ENCODE measurements at places on chromosomes 2 and 18.

DNA sequence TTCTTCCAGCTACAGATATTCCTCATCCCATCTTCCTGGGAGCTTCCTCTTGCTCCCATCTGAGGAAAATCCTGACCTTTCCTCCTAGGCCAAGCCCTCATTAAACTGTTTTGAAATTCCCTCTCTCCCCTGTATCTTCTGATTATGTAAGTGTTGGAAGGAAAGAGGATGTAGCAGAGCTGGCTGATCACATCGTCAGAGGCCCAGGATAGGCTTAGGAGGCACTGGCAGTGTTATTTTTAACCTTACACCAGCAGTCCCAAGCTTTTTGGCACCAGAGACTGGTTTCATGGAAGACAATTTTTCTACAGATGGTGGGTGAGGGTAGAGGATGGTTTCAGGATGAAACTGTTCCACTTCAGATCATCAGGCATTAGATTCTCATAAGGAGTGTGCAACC is 630.4 kb downstream of the EPHA4 start:
- no peak for DNase-seq

- no peak for DNase-seq
Measured at GRCh38 chr2:165810418-165810817, 16.4 kb upstream of the GALNT3 start.

GRCh38 chr2:28429636-28430376 is 37.1 kb downstream of the FOSL2 start:
- no peak for DNase-seq

GRCh38 chr2:139007130-139007529 is 226.9 kb upstream of the NXPH2 start:
- DNase-seq = no peak

- no peak for DNase-seq
Measured at GRCh38 chr2:75162259-75162658, 37.1 kb downstream of the TACR1 start.

Measured in NCI-H1092 (cell line).